Cortex of kidney (tissue), 1 donor: ENCODE measurements at places on chromosomes 4 and X.

- DNase-seq = no peak
Observed at GRCh38 chr4:108794136-108794535, 31.3 kb upstream of the ETNPPL start.

DNA sequence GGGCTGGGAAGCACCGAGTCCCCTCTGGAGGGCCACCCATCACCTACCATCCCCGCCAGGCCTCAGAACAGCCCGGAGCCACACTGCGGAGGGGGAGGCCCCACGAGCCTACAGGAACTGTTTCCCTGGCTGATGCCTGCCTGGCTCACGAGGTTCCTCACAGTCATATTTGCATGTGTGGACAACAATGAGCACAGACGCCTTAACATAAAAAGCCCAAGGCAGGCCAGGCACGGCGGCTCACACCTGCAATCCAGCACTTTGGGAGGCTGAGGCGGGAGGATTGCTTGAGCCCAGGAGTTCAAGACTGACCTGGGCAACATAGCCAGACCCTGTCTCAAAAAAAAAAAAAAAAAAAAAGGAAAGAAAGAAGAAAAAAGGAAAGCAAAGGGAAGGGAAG lies 125.9 kb downstream of the FAM53A start:
- no peak for DNase-seq

- no peak for DNase-seq
Observed at GRCh38 chr4:92714640-92715039, 410.9 kb downstream of the GRID2 start.

DNA sequence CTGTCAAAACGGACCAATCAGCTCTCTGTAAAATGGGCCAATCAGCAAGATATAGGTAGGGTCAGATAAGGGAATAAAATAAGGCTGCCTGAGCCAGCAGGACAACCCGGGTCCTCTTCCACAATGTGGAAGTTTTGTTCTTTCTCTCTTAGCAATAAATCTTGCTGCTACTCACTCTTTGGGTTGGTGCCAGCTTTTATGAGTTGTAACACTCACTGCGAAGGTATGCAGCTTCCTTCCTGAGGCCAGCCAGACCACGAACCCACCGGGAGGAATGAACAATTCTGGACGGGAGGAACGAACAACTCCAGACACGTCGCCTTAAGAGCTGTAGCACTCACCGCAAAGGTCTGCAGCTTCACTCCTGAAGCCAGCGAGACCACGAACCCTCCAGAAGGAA lies 287.8 kb downstream of the RAPGEF2 start:
- no peak for DNase-seq

- no peak for DNase-seq
Observed at GRCh38 chr4:124386163-124386562, 326.4 kb downstream of the ANKRD50 start.

DNA sequence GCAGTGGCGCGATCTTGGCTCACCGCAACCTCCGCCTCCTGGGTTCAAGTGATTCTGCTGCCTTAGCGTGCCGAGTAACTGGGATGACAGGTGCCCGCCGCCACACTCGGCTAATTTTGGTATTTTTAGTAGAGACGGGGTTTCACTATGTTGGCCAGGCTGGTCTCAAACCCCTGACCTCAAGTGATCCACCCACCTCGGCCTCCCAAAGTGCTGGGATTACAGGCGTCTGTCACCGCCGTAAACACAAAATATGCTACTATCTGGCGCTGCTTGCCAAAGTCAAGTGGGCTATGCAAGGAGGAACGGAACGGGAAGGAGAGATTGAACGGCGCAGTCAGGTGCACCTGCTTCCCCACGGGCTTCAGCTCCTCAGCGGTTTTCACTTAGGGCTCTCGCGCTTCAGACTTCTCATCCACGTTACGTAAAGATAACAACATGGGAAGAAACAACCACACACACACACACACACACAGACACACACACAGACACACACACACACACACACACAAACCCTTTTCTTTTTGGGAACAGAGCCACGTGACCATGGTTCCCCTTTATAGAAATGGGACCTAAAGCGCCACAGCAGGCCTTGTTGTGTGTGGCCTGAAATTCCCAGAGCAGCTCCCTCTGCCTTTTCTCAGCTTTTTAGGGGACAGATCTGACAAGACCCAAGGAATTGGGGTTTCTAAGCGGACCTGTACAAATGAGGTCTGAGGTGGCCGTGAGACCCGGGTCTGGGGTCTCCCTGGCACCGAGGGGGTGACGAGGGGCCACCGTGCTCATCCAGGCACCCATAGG lies 1.5 kb downstream of the P2RY8 start:
- DNase-seq = no peak
